ENCODE measurements at places on chromosomes 7 and 10.

GRCh38 chr10:110600487-110601101 lies 33.1 kb downstream of the SMC3 start:
- DNase-seq: peak; percentile 85

GRCh38 chr10:46524472-46525176 lies 31.8 kb downstream of the GPRIN2 start:
- DNase-seq: peak; percentile 80

DNA sequence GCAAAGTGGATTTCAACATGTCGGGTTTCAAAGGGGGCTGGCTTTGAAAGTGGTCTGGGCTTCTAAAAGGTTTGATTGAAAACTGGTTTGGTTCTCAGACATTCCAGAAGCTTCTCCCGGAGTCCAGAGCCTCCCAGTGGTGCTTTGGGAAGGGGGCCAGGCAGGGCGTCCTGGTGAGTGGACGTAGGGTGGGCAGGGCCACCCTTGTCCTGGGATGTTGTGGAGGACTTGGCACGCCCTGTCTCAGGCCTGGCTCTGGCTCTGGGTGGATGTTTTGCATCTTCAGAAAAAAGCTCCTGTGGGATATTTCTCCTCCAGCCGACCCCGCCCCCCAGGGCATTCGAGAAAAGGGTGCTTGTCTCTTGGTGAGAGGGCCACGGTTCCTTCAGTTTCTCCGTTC lies 31.2 kb downstream of the GRIFIN start:
- DNase-seq: no peak

GRCh38 chr7:136869991-136870865 lies 1.8 kb downstream of the CHRM2 start:
- no peak for DNase-seq

DNA sequence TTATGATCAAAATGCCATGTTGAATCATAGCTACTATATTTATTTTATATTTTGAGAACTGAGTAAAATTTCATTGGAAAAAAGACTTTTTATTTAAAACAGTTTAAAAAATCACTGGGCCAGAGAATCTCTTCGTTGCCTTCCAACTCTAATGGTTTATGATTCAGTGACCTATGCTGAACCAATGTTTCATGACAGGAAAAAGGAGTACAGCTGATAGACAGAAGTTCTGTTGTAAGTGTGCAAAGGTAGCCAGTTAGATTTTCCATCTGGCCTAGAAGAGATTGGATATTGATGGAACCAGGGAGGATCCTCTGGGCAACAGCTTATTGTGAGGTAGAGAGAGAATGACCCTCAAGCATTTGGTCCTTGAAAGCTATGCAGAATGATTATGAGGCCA lies 745.8 kb downstream of the SUGCT start:
- peak; percentile 66 for DNase-seq

Measured in choroid plexus epithelial cell (primary cell).